ENCODE measurements at places on chromosomes 1 and 21. TPM values are rescaled to one million over a fixed set of nuclear protein-coding genes. Genes with fewer than 3 reads are reported as not detected.

The MX2 gene
- 30.3 TPM for total RNA-seq

The PKLR gene
- not detected for total RNA-seq

The BRDT gene
- total RNA-seq: not detected

The PAQR6 gene
- 8.6 TPM for total RNA-seq

The PTPN7 gene
- 303 TPM for total RNA-seq

The ADAM30 gene
- not detected for total RNA-seq

The SFN gene
- 1.5 TPM for total RNA-seq

The SPRR3 gene
- total RNA-seq: not detected

The PCP4 gene
- not detected for total RNA-seq

The CD1E gene
- not detected for total RNA-seq

The VTCN1 gene
- total RNA-seq: not detected

The EXO1 gene
- total RNA-seq: 39.5 TPM

The GJB4 gene
- not detected for total RNA-seq

The UTS2 gene
- not detected for total RNA-seq

The DPYD gene
- 56.1 TPM for total RNA-seq

The MYOG gene
- total RNA-seq: not detected

The HCRTR1 gene
- total RNA-seq: not detected

The NBPF6 gene
- not detected for total RNA-seq

The AGT gene
- total RNA-seq: not detected

The NPHS2 gene
- not detected for total RNA-seq

Measured in T-helper 2 cell treated with Interferon-gamma antibody and Interleukin-4, amounts not matched to agents 100 ng/mL and 5 ng/mL, for 36 hours (primary cell).